ENCODE measurements at places on chromosomes 12 and 14.

DNA sequence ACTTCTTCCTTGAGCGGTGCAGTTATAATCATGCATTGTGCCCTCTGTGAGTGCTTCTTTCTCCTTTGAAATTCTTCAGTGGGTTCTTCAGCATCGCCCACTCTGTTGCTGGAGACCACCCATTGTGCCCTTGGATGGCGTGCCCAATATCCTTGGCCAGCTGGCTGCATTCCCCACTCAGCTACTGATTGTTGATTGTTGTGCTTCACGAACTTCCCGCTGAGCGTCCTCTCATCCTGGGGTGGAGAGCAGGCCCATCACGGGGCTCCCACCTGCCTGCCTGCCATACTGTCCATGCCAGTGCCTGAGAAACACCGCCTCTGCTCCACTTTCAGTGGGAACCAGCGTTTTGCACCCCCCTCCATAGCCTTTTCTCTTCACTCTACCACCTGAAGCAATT, 8.6 kb upstream of the SSTR1 start:
- no peak for DNase-seq

DNA sequence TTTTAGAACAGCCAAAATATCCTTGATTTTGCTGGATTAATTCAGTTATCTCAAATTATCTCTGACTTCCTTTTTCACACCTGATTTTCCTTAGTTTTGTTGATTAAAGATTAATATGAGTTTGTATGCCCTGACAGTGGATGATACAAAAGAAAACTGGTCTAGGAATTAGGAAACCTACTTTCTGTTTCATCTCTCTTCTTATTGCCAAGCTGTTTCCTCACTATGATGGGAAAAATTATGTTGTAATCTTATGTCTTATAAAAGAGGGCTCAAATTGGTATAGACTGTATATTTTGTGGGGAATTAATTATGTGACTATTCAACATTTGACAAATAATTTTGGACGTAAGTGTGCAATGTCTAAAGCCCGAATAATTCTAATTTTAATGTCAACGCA, 271.6 kb downstream of the FBXL14 start:
- DNase-seq, result no peak

DNA sequence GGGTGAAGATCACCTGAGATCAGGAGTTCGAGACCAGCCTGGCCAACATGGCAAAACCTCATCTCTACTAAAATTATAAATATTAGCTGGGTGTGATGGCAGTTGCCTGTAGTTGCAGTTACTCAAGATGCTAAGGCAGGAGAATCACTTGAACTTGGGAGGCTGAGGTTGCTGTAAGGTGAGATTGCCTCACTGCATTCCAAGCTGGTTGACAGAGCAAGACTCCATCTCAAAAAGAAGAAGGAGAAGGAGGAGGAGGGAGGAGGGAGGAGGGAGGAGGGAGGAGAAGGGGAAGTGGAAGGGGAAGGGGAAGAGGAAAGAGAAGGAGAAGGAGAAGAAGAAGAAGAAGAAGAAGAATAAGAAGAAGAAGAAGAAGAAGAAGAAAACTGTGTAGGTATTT, 17.0 kb downstream of the RNASE10 start:
- DNase-seq, result no peak

DNA sequence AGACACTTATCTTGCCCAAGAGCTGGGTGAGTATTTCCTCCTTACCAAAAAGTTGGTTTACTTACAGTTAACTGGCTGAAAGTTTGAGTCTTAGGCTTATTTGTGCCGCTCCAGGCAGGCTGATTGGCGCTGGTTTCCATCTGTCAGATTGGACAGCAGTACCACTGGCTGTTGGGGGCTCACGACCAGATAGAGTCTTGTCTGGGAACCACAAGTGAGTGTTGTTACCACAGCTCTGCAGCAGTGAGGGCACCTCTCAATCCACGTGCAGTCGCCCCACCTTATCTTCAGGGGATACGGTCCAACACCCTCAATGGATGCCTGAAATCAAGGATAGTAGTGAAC, 58.9 kb downstream of the DDX51 start:
- DNase-seq, result no peak

- DNase-seq, result no peak
These were observed 119.3 kb upstream of the MDM1 start for GRCh38 chr12:68451261-68452077.

GRCh38 chr12:71282925-71283324, 125.1 kb upstream of the TSPAN8 start:
- no peak for DNase-seq

GRCh38 chr12:132142679-132143335, 1.3 kb downstream of the DDX51 start:
- DNase-seq, result no peak

DNA sequence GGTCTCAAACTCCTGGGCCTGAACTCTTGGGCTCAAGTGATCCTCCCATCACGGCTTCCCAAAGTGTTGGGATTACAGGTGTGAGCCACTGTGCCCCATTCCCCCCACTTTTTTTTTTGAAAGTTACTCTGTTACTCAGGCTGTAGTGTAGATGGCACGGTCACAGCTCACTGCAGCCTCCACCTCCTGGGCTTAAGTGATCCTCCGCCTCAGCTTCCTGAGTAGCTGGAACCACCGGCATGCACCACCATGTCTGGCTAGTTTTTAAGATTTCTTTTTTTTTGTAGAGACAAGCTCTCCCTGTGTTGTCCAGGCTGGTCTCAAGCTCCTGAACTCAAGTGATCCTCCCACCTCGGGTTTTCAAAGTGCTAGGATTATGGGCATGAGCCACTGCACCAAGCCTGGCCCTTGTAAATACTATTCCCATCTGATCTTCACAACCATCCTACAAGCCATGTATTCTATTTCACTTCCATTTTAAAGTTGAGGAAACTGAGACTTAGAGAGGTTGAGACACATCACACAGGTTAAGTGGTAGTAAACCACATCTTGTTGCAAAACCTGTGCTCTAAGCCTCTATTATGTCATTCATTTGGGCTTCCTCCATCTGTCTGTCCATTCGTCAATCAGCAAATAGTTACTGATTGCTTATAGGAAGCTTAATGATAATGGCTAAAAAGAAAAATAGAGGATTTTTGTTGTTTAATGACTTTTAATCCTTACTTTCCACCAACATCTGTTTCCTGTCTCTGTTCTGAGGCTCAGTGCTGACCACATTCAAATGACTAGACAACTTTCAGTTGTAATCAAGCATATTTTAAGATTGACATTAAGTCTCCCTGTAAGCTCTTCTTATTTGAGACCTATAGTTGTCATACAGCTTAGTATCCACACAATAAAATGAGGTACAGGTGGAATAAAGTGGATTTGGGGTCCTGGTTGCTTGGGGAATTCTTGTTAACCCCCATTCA, 9.2 kb downstream of the ASCL4 start:
- no peak for DNase-seq

- DNase-seq, result no peak
These were observed 129.5 kb downstream of the FBXL14 start for GRCh38 chr12:1464925-1465324.

GRCh38 chr12:104109446-104110271, 28.4 kb downstream of the NFYB start:
- DNase-seq, result no peak

- DNase-seq, result no peak
These were observed 306.6 kb upstream of the TMPO start for GRCh38 chr12:98208816-98209215.

DNA sequence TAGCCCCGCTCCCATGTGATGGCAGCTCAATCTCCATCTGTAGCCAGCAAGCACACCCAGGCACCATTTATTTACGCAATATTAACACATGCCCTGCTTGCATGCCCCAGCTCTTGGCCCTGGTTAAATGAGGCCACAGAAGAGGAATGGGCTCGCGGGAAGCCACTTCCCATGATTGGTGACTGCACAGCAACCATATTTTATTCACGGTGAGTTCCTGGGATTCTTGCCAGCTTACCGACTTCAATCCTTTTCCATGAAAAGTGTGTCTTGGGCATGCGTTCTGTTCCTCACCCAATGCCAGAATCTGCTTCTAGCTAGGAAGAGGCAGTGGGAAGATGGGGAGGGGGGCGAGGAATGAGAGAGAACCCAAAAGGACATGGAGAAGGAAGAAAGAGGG, 54.7 kb downstream of the PITPNM2 start:
- DNase-seq, result no peak

DNA sequence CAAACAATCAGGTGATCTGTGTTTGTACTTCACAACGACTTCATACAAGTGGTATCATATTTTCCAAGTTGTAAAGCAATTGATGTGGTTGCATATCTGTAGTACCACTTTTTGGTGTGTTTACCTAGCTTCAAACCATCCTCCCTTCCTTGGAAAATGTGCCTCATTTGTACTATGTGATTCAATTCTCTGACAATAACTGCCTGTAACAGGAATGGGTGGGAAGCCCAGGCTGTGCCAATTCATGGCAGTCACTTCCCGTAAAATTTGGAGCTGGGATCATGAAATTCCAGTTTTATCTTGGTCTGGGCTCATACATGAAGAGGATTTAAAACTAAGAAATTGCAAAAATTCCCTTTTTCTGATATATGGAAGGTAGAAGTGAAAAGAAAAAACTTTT, 250.1 kb downstream of the DIO2 start:
- DNase-seq, result no peak

GRCh38 chr14:30297876-30298795, 260.8 kb upstream of the G2E3 start:
- no peak for DNase-seq

GRCh38 chr12:91272461-91273063, 89.9 kb upstream of the DCN start:
- no peak for DNase-seq

DNA sequence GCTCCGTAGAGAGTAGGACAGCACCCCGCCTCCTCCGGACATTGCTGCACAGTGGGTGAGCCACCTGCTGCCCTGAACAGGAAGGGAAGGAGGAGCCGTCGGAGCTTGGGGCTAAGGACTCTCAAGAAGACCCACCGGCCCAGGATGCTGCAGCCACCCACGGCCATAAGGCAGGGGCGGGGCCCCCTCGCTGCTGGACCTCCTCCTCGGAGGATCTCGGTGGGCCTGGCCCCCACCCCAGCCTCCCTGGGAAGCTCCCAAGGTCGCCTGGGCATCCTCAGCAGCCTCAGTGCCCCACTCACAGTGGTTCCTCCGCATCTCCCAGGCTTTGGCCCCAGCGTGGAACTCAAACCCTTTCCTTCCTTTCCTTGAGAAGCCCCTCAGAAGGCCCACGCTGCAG, 68.6 kb upstream of the DIO3 start:
- no peak for DNase-seq

GRCh38 chr14:32083789-32084188, 6.7 kb downstream of the ARHGAP5 start:
- no peak for DNase-seq

DNA sequence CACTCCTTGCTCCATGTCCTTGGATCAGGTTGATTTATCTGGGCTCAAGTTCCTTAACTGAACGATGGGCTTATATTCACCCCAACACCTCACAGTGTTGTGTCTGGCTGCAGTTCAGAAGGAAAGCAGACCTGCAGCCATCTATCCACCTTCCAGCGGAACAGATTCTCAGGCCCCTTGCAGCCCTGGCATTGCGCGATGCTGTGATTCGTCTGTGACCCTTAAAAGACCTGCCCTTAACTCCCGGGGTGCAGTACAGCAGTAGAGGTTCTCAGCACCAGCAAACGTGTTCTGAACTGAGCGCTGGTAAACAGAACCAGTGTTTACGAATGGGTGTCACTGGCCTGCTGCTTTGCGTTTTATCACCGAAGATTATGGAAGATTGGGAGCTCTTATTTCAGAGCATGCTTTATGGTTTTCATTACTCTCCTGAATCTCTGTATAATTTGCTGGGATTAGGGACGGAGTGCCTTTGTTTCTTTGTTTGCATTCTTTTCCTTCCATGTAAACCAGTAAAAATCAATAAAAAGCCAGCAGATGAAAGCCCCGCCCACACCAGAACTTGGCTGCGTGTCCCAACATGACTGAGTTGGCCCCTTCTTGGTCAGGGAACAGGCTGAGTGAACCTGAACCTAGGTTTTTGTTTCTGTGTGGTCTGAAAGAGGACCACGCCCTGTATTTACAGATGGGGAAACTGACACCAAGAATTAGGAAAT, 286.7 kb upstream of the CRY1 start:
- no peak for DNase-seq

DNA sequence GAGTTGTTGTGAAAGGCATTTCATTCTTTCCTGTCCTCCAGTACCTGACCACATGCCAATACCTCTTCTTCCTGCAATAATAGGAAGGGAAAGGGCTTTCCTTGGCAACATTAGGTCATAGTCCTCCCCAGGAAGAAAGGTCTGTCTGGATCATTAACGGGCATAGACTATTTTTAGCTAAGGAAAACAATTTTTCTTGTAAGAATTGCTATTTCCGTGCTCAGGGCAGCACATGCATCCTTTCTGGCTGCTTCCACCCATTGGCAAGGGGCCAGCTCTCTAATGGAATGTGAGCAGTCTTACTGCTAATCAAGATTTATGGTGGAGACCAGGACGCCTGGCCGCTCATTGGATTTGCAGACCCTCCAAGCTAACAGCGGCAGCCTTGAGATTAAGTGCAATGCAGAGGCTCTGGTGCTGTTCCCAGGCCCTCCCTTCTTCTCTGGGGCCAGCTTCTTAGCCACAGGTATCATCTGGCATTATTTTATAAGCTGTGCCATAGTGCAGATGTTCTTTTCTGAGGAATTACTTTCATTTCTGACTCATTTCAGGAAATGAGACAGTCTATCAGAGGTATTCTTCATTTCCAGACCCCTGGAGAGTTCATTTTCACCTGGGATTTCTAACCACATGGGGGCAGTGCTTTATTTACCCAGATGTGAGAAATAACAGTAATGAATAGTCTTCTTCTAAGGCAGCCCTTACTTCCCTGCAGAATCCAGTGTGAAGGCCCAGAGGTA, 52.9 kb downstream of the ANO6 start:
- DNase-seq, result peak; percentile 24

- DNase-seq, result no peak
These were observed 132.4 kb downstream of the TGFB3 start for GRCh38 chr14:75849300-75849895.

- DNase-seq, result peak; percentile 25
These were observed 7.6 kb downstream of the VPS37B start for GRCh38 chr12:122888232-122888752.

- no peak for DNase-seq
These were observed 16.4 kb upstream of the LRP10 start for GRCh38 chr14:22854963-22855724.

- no peak for DNase-seq
These were observed 10.2 kb downstream of the STX2 start for GRCh38 chr12:130828895-130829294.
